NCI-H226 (cell line): ENCODE measurements at places on chromosomes 5 and 9.

- DNase-seq = no peak
Measured at GRCh38 chr5:125485771-125486170, 739.3 kb upstream of the ZNF608 start.

DNA sequence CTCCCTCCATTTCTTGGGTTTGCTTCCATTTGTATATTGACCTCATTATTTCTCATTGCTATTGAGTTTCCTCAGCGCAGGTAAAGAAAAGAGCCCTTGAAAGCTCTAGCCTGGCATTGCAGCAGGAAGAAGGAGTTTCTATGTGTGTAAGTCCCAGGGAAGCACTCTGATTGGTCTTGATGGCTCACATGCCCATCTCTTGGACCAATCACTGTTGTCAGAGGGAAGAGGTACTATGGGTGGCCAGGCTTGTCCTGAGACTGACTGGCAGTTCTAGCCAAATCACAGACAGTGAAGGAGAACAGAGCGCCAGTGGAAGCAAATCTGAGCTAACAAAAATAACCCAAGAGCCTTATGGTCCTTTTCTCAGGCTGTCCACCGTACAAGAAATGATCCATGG, 219.0 kb downstream of the PAX5 start:
- DNase-seq = no peak

DNA sequence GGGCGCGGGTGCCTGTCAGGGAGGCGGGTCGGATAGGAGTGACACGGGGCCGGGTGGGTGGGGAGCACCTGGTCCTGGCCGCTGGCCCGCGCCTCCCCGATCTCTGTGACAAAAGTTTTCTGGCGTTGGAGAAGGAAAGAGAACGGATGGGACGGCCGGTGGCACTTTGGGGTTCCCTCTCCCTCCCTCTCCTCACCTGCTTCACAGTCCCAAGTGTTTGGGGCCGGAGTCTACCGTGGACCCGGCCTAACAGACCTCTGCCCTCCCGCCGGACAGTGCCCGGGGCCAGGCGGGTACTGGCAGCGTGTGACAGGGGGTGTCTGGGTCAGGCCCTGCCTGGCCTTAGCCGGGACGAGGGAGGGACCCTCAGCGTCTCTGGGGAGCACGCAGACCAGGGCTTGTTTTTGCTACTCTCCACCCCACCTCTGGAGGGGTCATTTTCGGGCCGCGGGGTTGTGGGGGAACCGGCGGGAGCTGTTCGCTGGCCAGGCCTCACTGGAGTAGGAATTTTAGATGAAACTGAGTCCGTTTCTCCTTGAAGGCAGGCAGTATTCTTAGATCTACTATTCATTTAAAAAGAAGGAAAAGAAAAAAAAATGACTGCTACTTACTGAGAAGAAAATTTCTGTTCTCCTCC, 1.7 kb downstream of the PRDM6 start:
- DNase-seq = no peak

DNA sequence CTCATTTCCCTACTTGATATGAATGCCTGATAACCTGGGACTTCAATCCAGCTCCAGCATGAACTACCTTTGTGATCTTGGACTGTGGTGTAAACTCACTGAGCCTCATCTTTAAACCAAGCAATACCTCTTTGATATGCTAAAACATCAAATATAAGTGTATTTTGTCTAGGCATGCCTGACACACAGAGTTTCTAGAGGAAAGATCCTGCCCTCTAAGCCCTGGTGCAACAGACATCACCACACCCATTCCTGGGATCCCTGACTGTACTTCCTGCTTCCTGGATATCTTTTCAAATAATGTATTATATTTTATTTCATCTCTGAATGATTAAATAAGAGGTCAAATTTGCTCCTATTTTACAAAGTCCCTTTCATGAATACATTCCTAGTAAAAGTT, 55.8 kb downstream of the ANXA2R start:
- peak; percentile 31 for DNase-seq
